Prostate gland (tissue), 2 donors: ENCODE measurements at places on chromosomes 5 and 9.

DNA sequence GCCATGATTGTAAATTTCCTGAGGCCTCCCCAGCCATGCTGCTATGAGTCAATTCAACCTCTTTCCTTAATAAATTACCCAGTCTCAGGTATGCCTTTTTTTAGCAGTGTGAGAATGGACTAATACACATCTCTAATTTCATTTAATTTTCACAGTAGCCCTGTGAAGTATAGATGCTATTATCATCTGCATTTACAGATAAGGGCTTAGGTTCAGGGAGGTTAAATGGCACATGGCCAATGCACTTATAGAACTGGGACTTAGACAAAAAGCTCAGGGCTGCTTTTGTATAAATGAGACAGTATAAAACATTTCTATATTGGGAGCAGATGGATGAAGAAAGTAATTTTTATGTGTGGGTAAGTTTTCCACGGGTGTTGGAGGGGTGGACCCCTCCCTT lies 62.9 kb upstream of the PANK3 start:
- no peak for DNase-seq

DNA sequence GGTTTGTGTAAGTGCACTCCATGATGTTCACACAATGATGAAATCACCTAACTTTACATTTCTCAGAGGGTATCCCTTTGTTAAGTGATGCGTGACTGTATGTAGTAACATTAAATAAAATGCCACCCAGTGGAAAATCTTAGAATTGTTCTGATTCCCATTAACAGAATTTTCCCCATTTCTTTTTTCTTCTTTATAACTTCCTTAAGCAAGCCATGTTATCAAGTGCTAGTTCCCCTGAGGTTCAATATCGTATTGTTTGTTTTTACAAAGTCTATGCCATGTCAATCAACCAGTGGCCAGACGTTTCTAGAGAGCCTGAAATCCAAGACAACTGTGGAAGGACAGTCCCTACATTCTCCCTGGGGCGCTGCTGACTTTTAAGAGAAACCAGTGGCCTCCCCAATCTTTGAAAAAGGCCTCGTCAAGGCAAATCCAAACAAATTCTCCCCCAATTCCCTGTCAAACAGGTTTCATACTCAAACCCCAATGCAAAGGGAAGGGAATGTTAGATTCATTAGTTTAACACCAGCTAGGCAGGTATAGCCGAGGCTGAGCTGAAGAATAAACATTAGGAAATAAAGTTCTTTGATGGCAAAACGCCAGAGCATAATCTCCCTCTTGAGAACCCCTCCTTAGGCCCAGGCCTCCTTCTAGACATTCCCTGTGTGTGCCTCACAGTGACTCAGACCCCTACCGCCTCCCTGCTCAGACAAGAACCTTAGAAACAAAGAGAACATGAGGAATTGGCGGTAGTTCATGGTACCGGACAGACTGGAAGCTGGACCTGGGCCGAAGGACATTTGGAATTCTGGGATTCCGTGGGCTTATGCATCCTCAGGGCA lies 198.7 kb downstream of the GNA14 start:
- no peak for DNase-seq

GRCh38 chr9:35976726-35977125 lies 18.8 kb upstream of the OR2S2 start:
- no peak for DNase-seq

GRCh38 chr5:75839547-75839946 lies 122.3 kb upstream of the POC5 start:
- DNase-seq = no peak

DNA sequence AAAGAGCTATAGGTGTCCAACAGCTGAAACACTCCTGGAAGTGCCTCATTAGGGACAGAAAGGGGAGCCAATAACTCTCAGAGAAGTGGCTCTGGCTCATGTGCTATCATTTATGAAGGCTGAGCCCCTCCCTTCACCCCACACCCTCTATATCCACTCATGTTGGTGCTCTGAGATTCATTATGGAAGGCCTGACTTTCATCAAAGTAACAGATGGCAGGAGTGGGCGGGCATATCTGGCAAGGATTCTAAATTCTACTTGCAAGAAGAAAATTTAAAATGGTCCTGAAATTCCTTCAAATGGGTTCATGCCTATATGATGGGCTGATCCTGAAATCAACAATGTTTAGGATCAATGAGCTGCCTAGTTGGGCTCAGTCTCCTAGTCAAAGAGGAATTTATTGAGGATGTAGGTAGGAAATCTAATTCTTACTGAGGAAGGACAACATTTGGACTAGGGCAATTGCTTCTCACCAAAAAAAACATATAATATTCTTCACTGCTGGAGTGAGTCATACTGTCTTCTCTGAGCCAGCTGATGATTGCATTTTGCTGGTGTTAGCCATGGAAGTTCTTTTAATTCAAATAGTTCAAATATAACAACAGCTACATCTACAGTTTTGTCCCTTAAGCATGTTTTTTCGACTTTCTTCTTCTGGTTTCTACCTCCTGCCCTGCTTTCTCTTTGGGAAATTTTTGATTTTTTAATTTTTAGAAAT lies 23.5 kb downstream of the NMRK1 start:
- no peak for DNase-seq

DNA sequence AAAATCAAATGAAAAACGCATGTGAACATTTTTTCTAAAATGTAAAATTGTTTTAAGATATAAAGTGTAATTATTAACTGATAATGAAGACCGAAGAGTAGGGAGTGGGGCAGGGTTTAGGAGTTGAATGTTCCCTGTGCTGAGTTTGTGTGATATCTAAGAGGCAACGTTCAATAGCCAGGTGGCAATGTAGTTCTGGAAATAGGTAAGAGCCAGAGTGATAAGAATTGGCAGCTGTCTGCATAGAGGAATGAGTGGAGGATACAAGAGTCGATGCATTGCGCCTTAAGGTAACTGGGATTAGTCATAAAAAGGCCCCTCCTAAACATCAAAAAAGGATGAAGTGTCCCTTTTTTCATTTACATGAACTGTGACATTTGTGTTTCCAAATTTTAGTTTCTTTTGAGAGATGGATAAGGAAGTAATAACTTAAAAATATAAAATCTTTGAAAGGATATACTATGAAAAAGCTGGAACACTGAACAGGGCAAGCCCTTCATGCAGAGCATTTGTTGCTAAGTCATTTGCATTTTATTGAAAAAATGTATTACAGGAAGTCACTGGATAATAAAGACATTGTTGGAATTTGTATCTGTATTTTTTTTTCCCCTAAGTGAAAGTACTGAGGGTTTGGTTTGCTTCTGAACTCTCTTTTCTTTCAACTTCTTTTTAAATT lies 659.3 kb downstream of the ACTL7B start:
- DNase-seq = no peak

- DNase-seq = no peak
These were observed 15.7 kb downstream of the IL4 start for GRCh38 chr5:132689513-132689912.

DNA sequence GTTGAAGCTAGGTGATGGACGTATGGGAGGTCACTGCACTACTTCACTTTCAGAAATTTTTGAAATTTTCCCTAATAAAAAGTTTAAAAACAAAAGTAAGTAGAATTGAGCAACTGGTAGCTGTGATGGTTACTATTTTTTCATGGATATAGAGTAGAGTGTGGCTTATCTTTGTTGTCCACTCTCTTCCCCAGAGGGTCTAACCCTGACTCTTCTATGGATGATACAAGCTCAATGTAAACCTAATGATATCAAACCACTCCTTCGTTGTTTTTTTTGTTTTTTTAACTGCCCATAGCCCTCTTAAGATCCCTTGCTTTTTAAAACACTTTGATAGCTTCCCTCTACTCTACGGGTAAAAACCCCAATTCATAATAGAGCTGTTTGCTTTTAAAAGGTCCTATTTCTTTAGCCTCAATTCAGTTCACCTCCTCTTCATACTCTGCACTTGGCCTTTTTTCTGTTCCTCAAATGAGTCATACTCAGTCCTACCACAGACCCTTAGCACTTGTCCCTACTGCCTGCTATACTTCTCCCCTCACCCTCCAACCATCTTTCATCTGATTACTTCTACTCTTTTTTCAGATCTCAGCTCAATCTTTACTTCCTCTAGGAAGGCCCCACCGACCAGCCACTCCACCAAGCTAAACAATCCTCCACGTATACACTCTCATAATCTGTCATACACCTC lies 2.6 kb downstream of the HDAC3 start:
- DNase-seq = no peak
